ENCODE measurements at places on chromosomes 13 and 19. TPM values are rescaled to one million over a fixed set of nuclear protein-coding genes. Genes with fewer than 3 reads are reported as not detected.

GRCh38 chr19:30256496-30256850 lies 115.7 kb upstream of the ZNF536 start:
- DNase-seq = no peak

DNA sequence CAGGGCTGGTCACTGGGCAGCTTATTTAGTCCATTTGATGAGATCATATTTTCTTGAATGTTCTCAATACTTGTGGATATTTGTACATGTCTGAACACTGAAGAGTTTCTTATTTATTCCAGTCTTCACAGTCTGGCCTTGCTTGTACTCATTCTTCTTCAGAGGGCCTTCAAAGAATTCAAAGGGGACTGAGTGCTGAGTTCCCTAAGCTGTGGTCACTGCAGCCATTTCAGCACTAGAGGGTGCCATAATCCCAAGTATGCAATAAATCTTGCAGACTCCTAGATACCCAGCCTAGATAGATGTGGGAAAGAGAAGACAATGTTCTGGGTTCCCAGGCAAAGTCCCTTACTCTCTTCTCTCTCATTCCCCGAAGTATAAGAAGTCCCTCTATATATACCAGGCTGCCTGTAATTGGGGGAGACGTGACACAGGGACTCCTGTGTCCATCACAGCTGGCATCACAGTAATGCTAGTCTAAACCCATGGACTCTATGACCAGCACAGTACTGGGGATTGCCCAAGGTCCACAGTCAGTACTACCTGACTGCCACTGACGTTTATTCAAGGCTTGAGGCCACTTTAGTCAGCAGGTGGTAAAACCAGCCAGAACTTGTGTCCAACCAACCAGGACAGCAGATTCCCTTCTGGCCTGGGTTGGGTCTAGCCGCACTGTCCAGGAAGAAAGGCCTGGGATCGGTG lies 8.9 kb upstream of the VN1R1 start:
- DNase-seq = peak; percentile 57

- no peak for DNase-seq
These were observed 326.2 kb downstream of the TSHZ3 start for GRCh38 chr19:31023038-31023437.

ZNF738 gene
- 3.4 TPM for polyA plus RNA-seq

Data from HepG2 (cell line).